DMS53 (cell line): ENCODE measurements at places on chromosomes 3 and 15.
A peak's percentile ranks its signal among the peaks of the same experiment; 100 is the strongest.

DNA sequence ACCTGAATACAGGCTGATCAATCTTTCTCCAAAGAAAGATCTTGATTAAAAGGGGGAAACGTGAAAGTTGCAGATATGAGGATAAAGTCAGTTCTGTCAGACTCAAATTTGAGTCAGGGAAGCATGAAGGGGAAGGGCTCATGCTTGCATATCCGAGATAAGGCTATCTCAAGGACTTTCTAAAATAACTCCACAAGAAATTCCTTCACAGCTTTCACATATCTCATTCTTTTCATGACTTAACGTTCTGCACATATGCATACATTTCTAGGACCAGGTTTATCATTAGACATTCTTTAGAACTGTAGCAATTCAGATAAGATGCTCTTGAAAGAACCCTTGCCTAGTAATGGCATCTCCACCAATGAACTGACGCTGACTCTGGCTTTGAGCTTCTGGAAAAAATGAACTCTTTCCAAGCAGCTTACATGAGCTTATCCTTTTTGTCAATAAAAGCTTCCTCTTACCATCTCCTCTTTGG lies 15.9 kb downstream of the SH3GL3 start:
- no peak for DNase-seq

- DNase-seq = no peak
Observed at GRCh38 chr3:183725387-183725786, 27.8 kb downstream of the YEATS2 start.

DNA sequence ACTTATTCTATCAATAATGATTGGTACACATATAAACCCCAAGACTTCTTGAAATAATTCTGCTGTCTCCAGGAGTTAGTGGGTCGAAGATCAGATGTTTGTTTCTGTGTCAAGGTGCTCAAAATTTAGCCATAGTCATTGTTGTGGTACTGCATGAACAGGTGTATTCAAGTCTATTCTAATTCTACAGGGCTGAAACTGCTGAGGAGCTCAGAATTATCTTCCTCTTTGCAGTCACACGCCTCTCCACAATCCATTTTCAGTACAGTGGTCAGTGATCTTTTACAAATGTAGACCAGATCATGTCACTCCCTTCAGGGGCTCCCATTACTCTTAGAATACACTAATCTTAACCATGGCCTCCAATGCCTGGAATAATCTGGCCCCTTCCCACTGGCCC lies 527.5 kb downstream of the NTRK3 start:
- no peak for DNase-seq

GRCh38 chr15:33026614-33027013 lies 167.9 kb downstream of the FMN1 start:
- peak; percentile 29 for DNase-seq

DNA sequence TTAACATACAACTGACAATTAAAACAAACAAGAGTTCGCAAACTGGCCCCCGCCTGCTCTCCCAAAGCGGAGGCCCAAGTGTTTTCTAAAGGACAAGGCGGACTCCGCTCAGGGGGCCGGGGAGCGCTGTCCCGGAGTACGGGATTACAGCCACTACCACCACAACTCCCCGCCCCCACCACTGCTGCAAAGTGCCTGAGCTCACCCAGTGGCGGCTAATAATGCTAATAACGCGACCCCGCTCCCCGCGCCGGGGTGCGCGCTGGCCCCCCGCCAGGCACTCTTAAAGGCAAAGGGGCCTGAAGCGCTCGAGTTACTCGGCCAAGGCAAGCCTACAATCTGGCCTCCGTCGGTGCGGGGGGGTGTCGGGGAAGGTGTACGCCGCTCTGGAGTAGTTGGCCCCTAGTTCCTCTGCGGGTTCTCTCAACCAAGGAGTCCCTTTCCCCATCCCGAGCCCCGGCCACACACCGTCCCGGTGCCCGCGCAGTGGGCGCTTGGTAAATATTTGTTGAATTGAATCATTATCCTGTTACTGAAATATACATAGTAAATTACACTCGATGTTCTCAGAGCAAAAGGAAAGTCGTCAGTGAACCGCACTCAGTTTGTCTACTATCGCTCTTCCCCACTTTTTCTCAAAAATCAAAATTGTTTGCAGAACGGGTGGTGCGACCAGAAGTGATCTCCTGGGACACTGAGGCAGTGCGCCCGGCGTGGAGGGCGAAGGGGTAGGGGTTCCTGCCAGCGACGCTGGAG lies 827 bp downstream of the WNT5A start:
- DNase-seq = peak; percentile 46

DNA sequence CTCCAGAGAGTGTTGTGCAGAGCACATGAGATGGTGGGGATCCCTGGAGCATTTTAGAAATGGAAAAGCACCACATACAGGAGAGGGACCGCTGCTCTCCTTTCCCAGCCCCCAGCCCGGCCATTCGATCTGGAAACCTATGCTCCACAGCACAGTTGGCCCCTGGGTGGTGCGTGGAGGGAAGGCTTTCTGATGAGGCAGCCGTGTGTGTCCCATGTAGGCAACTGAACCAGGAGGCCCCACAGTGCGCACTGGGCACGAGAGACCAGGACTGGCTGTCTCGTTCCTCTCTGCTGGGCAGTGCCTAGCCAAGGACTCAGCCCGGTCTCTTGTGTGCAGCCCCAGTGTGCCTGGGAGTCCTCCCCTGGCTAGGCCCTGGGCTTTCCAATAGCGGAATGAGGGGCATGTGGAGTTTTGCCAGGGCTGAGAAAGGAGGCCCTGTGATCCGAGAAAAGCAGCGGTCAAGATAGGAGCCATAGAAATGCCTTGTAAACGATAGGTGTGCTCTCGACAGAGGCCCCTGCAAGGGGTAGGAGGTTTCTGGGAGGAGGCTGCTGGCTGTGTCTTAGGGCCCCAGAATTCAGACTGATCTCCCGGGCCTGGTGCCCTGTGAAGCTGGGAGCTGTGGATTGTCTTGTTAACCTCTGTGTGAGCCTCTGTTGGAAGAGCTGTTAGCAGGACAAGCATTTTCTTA lies 39.0 kb downstream of the CHDH start:
- no peak for DNase-seq

GRCh38 chr3:187746442-187747281 lies 1.4 kb upstream of the BCL6 start:
- peak; percentile 59 for DNase-seq

DNA sequence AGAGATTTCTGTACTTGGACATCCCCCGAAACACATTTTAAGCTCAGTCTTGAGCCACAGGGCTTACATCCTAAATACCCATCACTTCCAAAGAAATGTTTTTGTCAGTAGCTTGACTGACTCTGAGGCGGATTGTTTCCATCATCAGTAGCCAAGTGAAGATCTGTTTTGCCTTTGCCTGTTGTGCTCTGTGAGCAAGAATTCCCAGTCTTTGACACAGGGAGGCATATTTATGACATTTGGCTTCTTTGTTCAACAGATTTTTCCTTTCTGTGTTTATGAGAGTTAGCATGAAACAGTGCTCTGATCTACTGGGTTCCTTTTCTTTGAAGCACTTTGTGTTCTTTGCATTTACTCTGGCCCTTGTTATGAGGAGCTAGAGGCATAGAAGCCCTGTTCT lies 132.1 kb upstream of the CDIN1 start:
- DNase-seq = no peak

DNA sequence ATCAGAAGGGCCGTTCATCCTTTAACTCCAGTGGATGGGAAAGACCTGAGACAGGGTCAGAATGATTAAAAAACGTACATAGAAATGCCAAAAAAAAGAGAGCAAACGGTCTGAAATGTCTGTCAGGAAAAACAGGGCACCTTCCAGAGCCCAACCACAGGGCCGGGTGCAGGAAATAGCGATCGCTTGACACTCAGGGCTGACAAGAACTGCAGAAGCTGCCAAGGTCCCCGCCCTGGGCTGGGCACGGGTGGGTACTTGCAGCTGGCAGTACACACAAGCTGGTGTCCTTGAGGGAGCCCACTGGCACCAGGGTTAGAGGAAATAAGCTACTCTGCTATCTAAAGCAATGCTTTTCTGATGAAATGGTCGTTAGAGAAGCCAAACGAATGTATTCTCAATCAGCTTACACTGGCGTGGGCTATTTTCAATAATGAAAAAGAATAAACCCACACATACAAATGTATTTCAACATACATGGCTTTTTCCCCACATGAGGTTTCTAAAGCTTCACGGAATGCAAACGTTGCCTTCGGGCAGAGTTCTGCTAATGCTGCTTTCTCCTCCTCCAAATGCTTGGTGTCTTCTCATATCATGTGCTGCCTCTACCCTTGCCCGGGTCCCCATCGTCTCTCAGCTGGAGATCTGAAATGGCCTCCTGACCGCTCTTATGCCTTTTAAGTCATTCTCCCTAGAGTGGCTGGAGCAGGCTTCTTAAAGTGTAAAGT lies 15.6 kb downstream of the FRMD4B start:
- no peak for DNase-seq

GRCh38 chr15:55789066-55789660 lies 46.2 kb upstream of the PRTG start:
- DNase-seq = peak; percentile 56

DNA sequence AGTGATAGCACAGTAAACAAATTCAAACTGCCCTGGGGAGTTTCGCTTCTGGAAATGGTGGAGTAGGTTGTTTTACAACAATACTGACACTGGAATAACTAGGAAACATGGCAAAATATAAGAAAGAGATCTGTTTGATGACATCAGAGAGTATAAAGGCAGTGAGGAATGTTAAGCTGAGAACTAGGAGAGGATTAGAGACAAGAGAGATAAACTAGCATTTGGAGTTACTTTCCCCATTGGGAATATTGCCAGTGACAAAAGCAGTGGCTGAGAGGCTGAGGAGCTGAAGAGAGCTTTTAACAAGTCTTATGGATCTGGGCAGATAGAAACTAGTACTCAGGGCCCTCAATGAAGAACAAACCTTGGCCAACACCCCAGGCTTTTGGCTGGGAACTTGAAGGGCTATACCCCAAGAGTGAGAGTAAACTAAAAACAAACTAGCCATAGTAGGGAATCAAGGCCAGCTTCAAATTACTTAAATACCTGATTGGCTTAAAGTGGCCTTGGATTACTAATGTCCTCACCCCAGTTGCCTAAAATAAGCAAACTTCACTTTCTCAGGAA lies 280.4 kb downstream of the KLF13 start:
- no peak for DNase-seq

DNA sequence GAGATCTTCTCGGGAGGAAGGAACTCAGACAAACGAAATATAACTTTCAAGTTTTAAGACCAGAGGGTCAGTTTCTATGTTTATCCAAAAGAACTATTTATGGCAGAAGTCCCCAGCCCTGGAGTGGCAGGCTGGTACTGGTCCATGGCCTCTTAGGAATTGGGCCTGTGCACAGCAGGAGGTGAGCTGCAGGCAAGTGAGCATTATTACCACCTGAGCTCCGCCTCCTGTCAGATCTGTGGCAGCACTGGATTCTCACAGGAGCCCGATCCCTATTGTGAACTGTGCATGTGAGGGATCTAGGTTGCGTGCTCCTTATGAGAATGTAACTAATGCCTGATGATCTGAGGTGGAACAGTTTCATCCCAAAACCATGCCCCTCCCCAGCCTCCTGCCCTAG lies 14.3 kb upstream of the HPS3 start:
- DNase-seq = no peak

GRCh38 chr3:20028905-20029331 lies 11.3 kb upstream of the KAT2B start:
- DNase-seq = no peak

- DNase-seq = no peak
Observed at GRCh38 chr3:122246199-122246598, 62.7 kb downstream of the CASR start.

- DNase-seq = no peak
Observed at GRCh38 chr3:121718205-121718846, 31.2 kb downstream of the GOLGB1 start.

GRCh38 chr3:46542344-46542743 lies 23.8 kb downstream of the LRRC2 start:
- DNase-seq = peak; percentile 22

- DNase-seq = no peak
Observed at GRCh38 chr3:78115983-78116382, 1076.1 kb downstream of the ROBO2 start.

- no peak for DNase-seq
Observed at GRCh38 chr3:194364314-194364651, 5.3 kb downstream of the LRRC15 start.
